ENCODE measurements at places on chromosomes 3 and 15.
A peak's percentile ranks its signal among the peaks of the same experiment; 100 is the strongest.

- no peak for DNase-seq
These were observed 645.9 kb upstream of the KCNMB2 start for GRCh38 chr3:177890359-177890683.

DNA sequence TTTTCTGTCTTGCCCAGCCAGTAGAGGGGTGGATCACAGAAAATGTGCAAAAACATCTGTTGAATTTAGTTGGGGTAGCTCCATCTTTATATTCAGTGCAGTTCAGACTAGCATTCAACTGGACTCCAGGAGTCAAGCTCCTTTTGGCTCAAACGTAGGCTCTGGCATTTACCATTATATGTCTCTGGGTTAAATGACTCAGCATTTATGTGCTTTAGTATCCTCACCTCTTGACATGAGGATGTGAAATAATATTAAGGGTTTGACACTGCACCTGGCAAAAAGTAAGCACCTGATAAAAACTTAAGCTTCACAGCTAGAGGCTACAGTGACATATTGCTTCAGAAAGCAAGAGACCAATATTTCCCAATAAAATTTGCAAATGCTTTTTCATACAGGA is 14.8 kb downstream of the PRC1 start:
- DNase-seq: no peak

GRCh38 chr15:65132878-65133547 is 595 bp downstream of the PDCD7 start:
- DNase-seq: peak; percentile 61

DNA sequence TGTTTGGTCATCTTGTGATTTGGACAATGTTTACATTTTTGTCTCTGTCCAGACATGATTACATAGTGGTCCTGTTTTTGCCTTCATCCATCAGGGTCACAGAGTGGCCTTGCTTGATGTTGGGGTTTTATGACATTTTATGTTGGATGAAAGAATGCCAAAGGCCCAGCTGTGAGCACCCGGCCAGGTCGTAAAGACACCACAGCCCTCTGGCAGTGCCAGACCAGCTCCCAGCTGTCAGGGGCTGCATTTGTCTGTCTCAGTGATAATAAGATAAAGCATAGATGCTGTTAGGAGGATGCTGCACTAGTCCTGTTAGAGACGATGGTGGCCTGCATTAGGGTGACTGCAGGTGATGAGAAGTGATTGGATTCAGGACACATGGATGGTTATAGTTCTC is 117.5 kb downstream of the FAM174B start:
- DNase-seq: no peak

GRCh38 chr15:62742409-62743171 is 300.0 kb upstream of the TPM1 start:
- peak; percentile 94 for DNase-seq

GRCh38 chr15:31412824-31413223 is 86.2 kb downstream of the KLF13 start:
- DNase-seq: no peak

GRCh38 chr3:57856675-57857074 is 100.6 kb downstream of the SLMAP start:
- peak; percentile 16 for DNase-seq

DNA sequence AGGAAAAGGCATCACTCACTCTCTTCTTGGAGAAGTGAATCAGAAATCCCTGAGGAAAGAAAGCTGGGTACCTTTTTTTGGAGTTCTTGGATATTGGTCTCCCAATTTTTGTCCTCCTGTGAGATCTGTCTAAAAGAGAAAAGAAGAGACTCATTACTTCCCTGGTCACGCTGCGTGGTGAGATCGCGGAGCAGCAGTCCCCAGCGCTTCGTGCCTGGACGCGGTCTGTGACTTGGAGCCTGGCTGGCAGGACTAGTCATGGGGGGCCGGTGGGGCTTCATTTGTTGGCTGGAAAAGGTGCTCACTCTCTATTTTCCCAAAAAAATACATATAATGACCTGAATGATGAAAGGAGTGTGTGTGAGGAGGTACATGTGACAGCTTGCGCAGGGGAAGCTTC is 144.0 kb downstream of the OCA2 start:
- no peak for DNase-seq

DNA sequence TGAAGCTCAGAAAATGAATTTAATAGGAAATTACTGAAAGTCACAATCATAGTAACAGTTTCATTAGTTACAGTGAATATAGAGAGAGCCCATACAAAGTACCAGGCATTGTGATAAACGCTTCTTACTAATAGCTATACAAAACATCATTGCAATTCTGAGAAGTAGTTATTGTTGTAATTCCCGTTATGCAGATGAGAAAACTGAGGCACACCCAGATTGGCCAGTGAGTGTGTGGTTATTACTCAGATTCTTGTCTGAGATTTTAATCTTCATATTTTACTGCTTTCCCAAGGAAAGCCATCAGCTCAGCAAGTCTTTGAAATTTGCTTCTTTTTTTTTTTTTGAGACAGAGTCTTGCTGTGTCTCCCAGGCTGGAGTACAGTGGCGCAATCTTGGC is 14.3 kb downstream of the FLNB start:
- DNase-seq: peak; percentile 51

- no peak for DNase-seq
These were observed 5.5 kb downstream of the ZNF35 start for GRCh38 chr3:44654039-44654438.

- no peak for DNase-seq
These were observed 371.3 kb downstream of the EPHB1 start for GRCh38 chr3:135166266-135166825.

GRCh38 chr3:113153499-113154107 is 57.8 kb upstream of the BOC start:
- peak; percentile 24 for DNase-seq
